ENCODE measurements at places on chromosomes 11 and 22.

DNA sequence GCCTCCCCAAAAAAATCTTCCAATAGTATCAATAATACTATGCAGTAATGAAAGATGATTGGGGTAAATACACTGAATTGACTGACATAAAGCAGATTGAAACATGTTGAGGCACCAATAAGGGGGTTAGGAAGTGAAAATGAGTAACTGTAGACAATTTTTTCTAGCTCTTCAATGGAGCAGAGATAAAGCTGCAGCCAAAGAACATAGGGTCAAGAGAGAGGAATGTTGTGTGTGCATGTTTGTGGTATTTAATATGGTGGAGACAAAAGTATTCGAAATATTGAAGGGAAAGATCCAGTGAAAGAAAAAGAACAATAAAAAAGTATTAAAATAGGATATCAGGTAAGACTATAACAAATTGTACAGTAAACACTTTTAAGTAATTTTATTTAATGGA, 450.0 kb upstream of the CCDC179 start:
- DNase-seq = no peak

DNA sequence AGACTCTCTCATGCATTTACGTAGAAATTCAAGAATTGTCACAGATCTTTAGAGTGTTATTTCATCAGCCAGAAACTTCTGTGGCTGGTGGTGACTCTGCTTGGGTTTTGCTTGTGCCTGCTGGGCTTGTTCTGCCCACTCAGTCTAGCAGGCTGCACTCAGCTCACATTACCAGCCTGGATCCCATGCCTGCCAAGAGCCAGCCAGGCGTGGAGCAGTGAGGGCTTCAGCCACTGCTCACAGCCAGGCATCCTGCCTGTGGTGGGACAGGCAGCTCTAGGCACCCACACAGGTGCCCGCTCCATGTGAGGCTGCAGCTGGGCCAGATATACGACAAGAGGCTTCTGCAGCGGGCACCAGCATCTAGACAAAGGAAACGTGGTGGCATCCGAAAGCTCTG, 1213.3 kb upstream of the RAG2 start:
- no peak for DNase-seq

DNA sequence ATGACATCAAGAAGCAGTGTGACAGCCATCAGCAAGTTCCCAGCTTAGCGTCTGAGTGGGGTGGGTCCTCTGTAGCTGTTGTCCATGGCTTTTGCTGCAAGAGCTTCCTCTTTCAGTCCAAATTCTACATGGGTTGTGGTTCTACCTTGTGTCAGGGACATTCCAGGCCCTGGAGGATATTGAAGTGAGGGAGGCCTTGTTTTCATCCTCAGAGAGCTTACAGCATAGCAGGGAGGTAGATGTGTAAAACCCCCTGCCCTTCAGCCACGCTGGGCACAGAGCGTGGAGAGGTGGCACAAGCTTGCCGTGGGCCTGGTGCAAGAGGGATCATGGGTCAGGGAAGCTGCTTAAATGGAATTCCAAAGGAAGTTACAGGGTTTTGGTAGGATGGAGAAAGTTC, 93.9 kb downstream of the GRIK4 start:
- DNase-seq = no peak

GRCh38 chr22:46732041-46732379, 6.0 kb downstream of the CERK start:
- DNase-seq = no peak

DNA sequence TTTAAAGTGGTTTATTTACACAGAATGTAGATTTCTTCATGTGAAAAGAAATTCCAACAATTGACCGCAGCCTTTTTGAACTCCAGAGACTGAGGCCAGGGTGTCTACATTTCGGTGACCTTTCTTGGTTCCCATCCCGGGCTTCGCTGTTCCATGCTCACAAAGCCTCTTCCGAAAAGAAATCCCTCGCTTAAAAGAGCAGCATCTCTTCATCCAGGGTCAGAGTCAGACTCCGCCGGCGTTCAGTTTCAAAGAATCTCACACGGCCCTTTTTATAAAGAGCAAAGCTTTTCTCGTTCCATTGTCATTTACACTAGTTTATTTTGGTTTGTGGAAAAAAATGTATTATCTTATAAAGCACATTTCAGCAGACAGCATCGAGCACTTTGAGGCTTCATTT, 530.6 kb upstream of the B3GAT1 start:
- DNase-seq = no peak

- no peak for DNase-seq
These were observed 10.6 kb upstream of the IFTAP start for GRCh38 chr11:36583667-36584066.

DNA sequence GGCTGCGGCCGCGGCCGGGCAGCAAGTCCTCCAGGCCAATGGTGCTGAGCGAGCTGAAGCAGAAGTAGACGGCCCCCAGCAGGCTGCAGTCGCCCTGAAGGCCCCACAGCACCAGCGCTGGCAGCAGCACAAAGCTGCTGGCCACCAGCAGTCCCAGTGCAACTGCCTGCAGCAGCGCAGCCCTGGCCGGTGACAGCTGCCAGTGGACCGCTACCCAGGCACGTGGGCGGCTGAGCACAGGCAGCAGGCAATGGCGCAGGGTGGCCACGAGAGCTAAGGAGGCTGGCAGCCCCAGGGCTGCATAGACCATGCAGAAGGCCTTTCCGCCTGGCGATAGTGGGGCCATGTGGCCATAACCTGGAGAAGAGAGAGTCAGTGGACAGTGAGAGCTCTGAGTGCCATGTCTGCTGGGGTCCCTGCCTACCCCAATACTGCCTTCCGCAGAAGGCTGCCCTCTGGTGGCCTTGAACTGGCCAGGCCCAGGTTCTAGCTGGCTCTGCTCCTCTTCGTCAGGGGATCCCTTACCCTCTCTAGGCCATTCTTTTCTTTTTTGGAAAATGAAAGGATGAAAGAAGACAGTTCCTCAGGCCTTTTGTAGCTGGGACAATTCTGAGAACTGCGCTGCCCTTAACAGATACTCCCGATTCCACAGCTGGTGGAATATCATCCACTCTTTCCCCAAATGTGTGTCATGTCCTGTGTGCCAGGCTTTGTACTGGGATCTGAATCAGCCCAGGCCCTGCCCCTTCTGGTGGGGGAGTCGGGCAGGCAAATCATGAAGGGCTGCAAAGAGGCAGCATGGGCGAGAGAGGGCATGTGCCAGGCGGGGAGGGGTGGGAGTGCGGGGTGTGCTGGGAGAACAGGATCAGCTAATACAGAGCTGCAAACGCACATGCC, 1.8 kb downstream of the KCNK7 start:
- DNase-seq = no peak

GRCh38 chr11:112856591-112856990, 104.6 kb upstream of the NCAM1 start:
- no peak for DNase-seq

- no peak for DNase-seq
These were observed 451.3 kb upstream of the B3GAT1 start for GRCh38 chr11:134863294-134863693.

- DNase-seq = no peak
These were observed 335.0 kb downstream of the CADM1 start for GRCh38 chr11:115169251-115169650.

DNA sequence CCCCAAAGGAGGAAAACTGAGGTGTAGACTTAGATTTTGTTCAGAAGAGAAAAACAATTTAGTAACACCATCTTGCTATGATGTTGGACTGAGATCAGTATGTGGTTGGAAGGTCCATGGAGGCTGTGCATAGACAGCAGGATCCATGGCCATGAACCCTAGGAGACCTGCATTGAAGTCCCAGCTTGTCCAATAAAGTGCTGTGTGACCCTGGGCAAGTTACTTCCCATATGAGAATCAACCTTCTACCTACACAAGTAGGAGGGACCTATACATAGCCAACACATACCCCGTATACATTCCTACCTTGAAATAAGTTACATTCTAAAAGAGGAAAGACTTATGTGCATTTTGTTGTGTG, 27.3 kb upstream of the ZNRF3 start:
- no peak for DNase-seq

DNA sequence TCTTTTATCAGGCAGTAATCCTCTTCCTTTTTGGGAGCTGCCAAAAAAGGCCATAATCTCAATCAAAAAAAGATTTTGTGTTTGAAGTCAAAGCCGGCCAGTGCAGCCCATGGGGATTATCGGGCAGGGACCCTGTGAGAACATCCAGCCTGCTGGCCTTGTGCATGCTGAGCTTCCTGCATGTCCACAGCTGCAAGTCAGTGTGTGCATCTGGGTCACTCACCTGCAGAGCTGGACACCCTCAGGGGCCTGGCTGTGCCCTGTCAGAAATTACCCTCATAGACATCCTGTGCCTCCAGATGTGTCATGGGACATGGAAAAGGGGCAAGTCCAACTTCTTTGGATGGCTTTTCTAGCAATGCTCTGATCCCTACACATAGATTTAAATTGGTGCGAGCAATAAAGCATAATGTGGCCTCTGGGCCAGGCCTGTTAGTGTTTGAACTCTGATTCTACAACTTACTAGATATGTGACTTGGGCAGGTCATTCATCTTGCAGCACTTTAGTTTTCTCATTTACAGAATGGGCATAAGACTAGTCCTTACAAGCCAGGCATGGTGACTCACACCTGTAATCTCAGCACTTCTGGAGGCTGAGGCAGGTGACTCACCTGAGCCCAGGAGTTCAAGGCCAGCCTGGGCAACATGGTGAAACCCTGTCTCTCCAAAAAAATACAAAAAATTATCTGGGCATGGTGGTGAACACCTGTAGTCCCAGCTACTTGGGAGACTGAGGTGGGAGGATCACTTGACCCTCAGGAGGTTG, 81.6 kb upstream of the LARGE1 start:
- DNase-seq = no peak

- no peak for DNase-seq
These were observed 33.1 kb upstream of the TSKU start for GRCh38 chr11:76750067-76750466.

GRCh38 chr22:23818541-23818940, 20.3 kb downstream of the DERL3 start:
- no peak for DNase-seq

DNA sequence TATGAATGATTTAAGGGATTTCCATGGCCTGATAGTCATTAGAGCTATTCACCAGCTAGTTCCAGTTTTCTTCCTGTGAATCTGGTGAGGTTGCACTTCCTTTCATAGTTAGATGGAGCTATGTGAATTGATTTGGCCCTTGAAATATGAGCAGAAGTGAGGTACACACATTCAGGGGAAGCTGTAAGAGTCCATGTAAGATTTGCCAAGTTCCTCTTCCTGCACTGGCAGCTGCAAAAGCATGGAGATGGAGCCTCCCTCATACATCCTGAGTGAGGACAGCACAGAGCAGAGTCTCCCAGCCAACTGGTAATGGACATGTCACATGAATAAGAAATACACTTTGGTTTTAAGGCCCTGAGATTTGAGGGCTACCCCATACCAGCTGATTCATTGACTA, 111.7 kb downstream of the CD44 start:
- DNase-seq = no peak

GRCh38 chr11:43969543-43969942, 27.1 kb downstream of the C11orf96 start:
- no peak for DNase-seq

DNA sequence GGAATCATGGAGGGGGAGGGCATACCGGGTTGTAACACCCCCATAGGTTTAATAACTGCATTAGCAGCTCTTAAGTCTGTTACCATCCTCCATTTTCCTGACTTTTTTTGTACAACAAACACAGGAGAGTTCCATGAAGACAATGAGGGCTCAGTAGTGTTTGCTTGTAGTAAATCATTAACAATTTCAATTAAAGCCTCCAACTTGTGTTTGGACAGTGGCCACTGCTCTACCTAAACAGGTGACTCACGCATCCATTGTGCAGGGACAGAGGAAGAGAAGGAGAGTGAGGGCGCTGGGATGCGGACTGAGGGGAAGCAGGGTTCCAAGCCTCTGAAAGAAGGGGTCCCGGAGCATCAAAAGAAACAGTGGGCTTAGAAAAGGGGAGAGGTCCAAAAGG, 21.3 kb upstream of the MTNR1B start:
- DNase-seq = no peak

DNA sequence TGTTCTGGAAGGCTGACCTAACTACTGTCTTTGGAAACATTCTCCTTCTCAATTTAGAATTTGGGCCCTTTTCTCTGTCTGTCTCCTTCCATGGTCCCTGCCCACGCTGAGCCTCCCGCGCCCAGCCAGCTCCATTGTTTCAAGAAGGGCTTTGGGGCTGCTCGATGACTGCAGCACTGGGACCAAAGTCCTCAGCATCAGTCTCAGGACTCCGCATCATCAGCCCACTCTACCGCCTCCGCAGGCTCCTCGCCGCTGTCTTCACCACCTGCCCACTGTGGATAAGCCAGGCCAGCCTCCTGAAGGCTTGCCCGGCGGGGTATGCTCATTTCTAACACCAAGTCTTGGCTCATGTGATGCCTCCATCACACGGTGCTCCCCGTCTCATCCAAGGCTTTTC, 81.3 kb downstream of the ZBTB16 start:
- DNase-seq = no peak

DNA sequence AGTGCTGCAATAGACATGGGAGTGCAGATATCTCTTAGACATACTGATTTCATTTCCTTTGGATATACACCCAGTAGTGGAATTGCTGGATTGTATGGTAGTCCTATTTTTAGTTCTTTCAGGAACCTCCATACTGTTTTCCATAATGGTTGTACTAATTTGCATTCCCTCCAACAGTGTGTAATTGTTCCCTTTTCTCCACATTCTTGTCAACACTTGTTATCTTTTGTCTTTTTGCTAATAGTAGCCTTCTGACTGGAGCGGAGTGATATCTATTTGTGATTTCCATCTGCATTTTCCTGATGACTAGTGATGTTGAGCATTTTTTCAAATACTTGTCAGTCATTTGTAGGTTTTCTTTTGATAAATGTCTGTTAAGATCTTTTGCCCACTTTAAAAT, 128.9 kb downstream of the CTNND1 start:
- no peak for DNase-seq

- no peak for DNase-seq
These were observed 27.4 kb upstream of the MALAT1 start for GRCh38 chr11:65471447-65471891.

GRCh38 chr22:23073526-23074229, 3.4 kb downstream of the GNAZ start:
- no peak for DNase-seq

DNA sequence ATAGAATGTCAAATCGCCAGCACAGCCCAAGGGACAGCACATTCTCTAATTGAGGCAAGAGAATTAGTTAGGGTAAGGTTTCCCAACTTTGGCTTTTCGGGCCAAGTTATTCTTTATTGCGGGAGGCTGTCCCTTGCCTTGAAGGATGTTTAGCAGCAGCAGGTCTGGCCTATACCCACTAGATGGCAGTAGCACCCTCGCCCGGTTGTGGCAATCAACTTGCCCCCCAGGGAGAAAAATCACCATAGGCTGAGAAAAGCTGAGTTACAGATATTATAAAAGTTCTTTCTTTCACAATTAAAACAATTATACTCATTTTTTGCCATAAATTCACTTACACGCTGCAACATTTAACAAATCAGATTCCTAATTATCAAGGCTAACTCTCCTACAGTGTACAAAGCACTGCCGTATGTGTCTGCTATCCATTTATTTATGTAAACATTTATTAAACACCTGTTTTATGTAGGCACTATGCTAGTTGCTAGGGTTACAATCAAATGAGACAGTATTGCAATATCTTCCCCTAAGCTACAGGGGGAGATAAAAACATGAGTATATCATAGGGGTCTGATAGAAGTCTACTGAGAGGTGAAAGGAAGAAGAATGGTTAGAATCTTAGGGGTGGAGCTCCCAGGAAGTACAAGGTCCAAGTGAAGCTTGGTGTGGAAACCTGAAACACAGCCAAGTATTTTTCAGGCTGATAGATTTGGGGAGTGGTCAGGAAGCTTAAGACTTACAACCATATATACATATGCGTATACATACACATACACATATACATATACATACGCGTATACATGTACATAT, 452.3 kb downstream of the RAB38 start:
- no peak for DNase-seq

Measured in NCI-H187 (cell line).